ENCODE measurements at places on chromosomes 2 and 18.

DNA sequence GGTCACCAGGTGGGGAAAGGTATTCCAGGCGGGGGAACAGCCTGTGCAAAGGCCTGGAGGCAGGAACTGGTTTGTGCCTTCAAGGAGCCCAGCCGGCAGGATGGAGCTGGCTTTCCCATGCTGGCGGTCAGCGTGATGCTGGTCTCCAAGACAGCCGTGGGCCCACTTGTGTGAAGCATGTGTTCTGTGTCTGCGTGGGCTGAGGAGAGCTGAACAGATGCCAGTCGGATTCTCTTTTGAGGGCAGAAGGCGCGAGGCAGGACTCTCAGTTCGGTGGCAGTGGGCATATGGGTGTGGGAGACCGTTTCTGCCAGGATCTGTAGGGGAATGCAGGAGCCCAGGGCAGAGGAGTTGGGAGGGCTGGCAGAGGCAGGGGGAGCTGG, 191.6 kb downstream of the TWIST2 start:
- no peak for DNase-seq

- DNase-seq: no peak
Measured at GRCh38 chr2:215104226-215104625, 34.2 kb downstream of the ABCA12 start.

- no peak for DNase-seq
Measured at GRCh38 chr18:24629921-24630320, 169.5 kb downstream of the HRH4 start.

DNA sequence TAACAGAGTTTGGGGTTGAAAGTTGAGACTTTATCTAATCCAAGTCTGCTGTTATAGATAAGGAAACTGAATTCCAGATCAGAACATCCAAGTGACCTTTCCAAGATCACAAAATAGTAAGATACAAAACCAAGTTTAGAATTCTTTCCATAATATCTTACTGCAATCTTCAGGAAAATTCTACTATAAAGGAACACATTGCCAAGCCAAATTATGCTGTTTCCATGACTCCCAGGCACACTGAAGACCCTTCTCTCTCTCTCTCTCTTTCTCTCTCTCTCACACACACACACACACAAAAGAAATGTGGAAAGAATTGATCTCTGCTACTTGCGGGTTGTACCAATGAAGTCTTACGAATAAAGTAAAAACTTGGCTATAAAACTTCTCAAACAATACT, 398.4 kb downstream of the METTL4 start:
- DNase-seq: no peak

DNA sequence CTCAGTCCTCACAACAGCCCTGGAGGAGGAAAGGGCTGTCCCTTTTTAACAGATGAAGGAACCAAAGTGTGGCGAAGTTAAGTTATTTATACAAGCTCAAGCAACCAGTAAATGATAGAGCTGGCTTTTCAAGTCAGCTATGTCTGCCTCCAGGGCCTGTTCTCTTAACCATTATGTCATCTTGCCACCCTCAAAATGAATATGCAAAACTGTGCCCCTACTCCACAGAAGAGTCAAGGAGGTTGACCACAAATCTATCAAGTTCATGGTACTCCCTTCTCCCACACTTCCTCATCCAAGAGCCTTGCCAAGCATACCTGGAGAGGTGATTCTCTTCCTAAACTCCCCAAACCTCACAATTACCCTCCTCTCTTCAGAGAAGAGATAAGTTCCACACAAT, 37.3 kb upstream of the CREB1 start:
- DNase-seq: no peak

- DNase-seq: no peak
Measured at GRCh38 chr2:221204699-221205098, 367.4 kb downstream of the EPHA4 start.

DNA sequence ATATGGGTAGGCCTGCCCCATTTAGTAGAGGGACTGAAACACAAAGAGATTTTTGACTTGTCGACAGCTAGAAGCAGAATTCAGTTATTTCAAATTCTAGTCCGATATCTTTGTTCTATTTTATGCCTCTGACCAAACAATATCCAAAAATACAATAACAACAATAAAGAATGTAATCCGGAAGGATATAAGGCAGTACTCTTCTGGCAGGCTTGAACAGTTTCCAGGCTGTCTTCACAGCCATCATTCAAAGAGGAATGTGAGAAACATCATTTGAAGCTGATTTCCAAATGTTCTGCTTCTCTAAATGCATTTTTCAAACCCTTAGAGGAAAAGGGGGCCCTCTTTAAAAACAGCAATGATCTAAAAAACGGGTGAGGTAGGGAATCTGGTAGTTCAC, 36.7 kb upstream of the SPTBN1 start:
- DNase-seq: no peak

DNA sequence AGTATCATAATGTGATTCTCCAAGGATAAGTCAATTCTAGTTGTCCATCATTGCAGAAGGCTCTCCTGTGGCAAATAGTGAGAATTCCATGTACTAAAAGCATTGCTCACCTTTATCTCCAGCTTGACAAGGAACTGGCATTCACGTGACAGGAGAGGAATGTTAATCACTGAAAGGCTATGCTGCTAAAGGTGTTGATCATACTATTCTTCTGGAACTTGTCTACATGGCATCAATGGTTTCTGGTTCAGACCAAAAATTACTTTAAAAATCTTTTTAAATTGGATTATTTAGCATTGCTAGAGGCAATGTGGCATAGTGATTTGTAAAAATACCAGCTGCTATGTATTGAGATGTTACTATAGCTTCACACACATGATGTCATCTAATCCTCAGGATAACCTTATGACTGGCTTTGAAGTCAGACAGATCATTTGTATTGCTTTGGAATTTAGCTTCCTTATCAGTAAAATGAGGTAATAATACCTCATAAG, 414.4 kb downstream of the MTX2 start:
- no peak for DNase-seq
